GOT3 (cell line): ENCODE measurements at places on chromosomes 6 and 20.

DNA sequence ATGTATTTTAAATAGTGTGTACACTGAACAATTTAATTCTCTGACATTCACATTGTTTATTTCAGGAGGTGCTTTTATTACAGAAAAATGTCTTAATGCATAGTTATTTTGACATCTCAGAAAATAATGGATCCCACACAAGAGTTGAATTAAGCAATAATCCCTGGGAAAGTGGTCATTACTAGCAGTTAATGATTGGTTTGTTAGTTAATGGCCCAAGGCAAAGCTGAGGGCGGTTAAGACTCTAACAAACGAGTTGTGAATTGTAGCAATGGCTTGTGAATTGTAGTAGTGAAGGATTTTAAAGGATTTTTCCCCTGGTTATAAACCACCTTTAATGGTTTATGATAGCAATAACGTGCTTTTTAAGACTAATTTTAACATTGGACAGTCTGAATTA is 1316.0 kb upstream of the GJE1 start:
- DNase-seq = no peak

- DNase-seq = no peak
These were observed 102.1 kb downstream of the TMEM170B start for GRCh38 chr6:11639376-11640235.

- DNase-seq = no peak
These were observed 232.3 kb downstream of the GMPR start for GRCh38 chr6:16470502-16471221.

GRCh38 chr6:105892577-105893262 is 193.4 kb upstream of the PRDM1 start:
- no peak for DNase-seq

DNA sequence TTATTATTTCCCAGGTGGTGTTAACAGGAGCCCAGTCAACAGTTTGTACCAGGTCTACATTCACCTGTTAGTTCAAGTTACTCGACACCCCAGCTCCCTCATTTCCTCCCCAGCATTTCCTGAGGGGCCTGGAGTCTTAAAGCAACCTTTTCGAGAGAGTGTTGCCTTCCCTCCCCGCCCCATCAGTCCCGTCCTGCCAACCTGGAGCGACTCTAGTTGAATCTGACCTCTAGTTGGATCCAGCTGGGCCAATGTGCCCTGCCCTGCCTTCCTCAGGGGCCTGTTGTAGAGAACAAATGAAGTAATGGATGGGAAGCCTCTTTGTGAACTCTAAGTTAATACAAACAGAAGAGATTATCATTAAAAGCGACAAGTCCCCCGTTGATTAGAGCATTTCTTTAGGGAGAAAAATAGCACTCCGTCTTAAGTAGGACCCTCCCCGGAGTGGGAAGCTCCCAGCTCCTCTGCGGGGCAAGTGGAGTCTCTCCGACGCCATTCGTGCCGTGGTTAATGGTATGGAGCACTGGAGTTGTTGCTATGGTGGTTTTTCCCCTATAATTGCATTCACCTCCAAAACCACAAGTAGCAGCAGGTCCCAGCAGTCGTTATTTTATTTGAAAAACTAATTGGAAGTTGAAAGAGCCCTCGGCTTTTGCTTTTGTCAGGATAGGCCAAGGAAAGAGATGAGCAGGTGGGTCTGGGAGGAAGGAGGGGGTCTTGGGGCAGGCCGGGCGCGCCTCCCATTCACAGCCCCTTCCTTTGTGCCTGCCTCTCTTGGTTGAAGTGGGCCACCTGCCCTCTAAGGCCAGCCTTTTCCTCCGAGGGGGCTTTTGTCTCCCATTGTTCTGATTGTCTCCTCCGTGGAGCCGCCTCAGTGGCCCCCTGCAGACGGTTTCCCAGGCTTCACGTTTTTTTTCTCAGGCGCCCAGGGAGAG is 16.1 kb downstream of the GHRH start:
- no peak for DNase-seq

DNA sequence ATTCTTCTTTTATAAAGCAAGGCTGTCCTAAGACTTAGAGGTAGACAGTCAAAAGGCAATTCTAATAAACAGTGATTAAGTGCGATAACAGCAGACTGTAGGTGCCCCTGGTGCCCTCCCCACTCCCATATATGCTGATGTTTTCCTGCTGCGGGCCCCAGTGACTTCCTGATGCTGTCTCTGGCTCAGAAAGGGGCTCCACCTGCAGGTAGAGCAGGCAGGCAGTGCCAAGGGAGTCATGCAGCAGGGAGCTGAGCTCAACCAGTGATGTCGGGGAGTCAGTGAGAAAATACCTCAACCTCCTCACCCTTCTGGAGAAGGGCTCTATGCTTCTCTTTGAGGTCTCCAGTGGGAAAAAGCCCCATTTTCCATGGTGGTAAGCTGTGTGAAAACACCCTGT is 126.7 kb upstream of the SSTR4 start:
- DNase-seq = no peak

GRCh38 chr6:32294566-32294965 is 70.7 kb upstream of the NOTCH4 start:
- no peak for DNase-seq

DNA sequence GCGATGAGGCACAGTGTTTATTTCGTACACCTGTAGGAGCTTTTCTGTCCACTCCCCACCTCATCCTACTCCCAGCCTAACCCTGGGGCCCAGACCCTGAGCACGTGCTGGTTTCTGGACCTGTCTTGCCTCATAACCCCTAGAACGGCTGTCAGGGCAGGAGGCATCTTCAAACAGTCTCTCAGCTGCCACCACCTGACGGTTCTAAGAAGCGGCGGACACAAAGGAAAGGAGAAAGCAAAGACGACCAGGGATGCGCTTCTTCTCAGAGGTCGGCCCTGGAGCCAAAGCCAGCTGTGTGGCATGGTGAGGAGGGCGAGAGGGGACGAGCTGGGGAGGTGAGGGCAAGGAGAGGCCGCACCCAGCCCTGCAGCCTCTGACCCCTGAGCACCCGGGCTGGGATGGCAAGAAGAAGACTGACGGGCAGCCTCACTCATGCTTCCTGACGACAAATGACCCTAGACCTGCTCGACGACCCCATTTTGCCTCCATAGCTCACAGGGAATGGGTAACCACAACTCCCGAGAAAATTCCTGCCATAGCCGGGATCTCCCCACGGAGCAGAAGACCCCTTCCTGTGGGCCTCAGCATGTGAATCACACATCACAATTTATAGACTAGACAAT is 62.1 kb downstream of the WDR27 start:
- no peak for DNase-seq

DNA sequence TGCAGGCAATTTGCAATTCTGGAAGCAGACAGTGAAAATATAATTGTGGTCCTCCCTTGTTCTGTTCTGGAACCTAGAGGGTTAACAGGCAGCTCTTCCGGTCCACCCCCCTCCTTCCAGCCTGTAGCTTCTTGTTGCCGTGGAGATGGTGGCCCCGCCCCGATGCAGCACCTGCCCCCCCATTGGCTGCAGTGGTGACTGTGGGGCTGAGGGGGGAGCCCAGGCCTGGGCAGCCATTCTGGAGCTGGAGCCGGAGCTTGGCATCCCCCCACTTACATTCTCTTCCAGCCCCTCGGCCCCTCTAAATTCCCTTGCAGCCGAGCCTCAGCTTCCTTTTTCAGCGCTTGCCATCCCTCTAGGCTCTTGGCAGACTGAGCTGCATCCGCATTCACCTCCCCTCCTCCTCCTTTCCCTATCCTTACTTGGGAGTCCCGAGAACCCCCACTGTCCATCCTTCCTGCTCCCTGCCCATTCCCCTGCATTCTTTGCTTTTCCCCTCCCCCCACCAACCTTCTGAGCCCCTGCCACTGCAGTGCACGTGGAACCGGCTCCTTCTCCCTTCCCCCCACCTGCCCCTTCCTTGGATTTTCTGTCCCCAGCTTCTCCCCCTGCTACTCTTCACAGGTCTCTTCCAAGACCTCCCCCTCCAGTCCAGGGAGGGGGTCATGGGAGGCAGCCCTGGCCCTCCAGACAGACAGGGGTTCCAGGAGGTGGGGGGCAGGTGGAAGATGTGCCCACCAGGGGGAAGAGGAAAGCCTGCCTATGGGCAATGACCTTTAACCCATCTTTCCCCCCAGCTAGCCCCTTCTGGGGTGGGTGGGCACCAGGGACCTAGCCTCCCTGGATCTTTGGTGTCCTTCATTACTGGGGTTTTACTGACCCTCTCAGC is 11.4 kb downstream of the SYNGAP1 start:
- no peak for DNase-seq

DNA sequence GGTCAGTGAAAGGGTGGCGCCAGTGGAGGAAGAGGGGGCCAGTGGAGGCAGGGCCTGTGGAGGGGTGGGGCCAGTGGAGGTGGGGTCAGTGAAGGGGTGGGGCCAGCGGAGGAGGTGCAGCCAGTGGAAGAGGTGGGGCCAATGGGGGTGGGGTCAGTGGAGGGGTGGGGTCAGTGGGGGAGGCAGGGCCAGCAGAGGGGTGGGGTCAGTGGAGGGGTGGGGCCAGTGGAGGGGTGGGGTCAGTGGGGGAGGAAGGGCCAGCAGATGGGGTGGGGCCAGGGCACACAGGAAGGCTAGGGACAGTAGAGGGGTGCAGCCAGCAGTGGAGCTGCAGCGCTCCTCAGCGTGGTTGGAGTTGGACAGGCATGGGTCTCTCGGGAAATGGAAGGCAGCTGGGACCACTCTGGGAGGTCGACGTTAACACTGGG is 18.7 kb downstream of the ADRM1 start:
- no peak for DNase-seq

GRCh38 chr6:157962601-157963302 is 18.9 kb upstream of the SYNJ2 start:
- no peak for DNase-seq

GRCh38 chr20:58019850-58020625 is 208.4 kb downstream of the ANKRD60 start:
- DNase-seq = no peak

DNA sequence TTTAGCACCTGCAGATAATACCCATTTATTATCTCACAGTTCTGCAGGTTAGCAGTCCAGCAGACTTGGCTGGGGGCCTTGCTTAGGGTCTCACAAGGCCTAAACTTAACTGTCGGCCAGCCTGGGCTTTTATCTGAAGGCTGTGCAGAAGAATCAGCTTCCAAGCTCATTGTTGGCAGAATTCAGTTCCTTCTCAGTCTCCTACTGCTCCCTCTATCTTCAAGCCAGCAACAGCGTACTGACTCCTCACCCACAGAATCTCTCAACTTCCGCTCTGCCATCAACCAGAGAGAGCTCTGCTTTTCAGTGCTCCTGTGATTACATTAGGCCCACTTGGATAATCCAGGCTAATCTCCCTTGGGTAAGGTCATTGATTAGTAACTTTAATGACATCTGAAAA is 30.2 kb upstream of the NHSL1 start:
- no peak for DNase-seq

GRCh38 chr6:24391756-24392405 is 10.9 kb upstream of the MRS2 start:
- no peak for DNase-seq

- DNase-seq = no peak
These were observed 16.6 kb upstream of the EZR start for GRCh38 chr6:158835616-158836221.

- DNase-seq = no peak
These were observed 35.2 kb upstream of the HLA-G start for GRCh38 chr6:29792123-29793035.

DNA sequence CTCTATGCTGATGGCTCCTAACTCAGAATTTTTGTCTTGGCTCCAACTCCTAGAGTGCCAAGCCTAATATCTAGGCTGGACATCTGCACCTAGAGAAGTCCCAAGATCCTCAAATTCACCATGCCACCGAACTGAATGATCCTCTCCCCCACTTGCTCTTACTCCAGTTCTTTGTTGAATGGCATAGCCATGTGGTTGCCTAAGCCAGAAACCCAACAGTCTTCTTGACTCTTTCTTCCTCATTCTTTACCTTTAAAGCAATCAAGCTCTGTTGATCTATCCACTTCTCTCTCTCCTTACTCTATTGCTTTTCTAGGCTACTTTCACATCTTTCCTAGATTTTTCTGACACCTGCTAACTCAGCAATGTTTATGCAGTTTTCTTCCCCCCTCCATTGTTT is 126.5 kb upstream of the FOXO3 start:
- no peak for DNase-seq

DNA sequence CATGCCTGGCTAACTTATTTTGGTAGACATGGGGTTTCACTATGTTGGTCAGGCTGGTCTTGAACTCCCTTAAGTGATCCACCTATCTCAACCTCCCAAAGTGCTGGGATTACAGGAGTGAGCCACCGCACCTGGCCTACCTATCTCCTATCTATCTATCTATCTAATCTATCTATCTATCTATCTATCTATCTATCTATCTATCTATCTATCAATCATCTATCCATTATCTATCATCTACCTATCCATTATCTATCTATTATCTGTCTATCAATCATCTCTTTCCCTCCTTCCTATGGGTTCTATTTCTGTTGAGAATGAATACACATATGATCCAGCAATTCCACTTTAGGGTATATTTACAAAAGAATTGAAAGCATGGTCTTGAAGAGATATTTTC is 194.2 kb upstream of the ARG1 start:
- DNase-seq = no peak

- no peak for DNase-seq
These were observed 113.2 kb downstream of the CEBPB start for GRCh38 chr20:50303573-50304500.

DNA sequence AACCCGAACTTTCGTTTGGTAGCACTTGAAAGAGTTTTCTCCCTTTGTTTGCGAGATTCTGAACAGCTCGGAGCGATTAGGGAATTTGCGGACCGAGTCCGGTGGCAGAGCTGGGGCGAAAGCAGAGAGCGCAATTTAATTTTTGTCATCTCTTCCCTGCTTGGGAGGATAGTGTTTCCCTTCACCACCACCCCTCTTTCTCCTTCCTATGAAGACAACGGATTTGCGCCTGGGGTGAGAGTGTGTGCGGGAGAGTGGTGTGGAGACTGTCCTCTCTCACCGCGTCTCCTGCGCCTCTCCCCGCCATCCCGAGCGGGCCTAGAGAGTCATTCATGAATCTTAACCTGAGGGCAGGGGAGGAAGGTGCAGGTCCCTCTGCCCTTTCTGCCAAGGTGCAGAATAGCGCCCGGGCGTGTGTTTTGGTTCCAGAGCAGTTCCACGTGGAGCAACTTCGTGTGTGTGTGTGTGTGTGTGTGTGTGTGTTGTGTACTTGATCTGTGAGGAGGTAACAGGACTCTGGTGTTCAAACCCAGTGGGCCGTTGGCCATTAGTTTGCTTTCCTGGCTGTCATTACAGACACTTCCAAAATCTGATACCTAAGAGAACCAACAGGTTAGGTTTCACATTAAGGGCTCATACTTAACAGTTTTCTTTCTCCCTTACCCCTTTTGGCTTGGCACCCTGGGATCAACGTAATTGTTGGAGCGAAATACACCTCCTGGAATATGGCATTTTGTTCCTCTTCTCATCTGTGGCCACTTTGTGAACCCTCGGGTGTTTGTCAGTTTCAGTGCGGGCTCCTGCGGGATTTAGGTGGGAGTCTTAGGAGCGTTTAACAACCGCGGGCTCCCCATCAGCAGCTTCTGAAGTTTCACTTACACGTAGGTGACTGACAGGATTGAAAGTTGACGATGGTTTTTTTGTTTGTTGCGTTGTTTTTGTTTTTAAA is 1.8 kb downstream of the EYA4 start:
- no peak for DNase-seq
